ENCODE measurements at places on chromosomes 1 and 21.

GRCh38 chr1:100793659-100794058 is 74.1 kb downstream of the VCAM1 start:
- H3K27me3 ChIP-seq: peaks cover 54% of the 10 kb centered on the region
- H3K4me1 ChIP-seq: no peaks in the 10 kb centered on the region
- H3K36me3 ChIP-seq: no peaks in the 10 kb centered on the region
- no peak overlapping the region for H3K27ac ChIP-seq
- no peak for ATAC-seq
- no peak overlapping the region for H3K4me3 ChIP-seq

DNA sequence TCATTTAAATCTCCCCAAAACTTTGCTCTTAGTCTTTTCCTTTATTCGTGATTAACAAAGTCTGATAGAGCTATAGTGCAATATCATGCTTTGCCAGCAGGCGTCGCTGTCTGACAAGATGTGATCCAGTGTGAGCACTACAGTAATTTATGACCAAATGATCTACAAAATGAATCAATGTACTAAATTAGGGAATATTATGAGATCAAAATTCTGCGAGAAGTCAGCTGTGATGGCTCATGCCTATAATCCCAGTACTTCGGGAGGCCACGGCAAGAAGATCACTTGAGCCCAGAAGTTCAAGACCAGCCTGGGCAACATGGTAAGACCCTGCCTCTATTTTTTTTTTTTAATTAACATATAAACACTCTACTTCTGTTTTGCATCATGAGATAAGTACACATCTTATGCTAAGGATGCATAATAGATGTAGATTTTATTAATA is 3.6 kb upstream of the SPSB1 start:
- no peak for ATAC-seq
- no peak overlapping the region for H3K4me3 ChIP-seq
- H3K27me3 ChIP-seq: peaks cover 11% of the 10 kb centered on the region
- H3K4me1 ChIP-seq: peaks cover 10% of the 10 kb centered on the region

DNA sequence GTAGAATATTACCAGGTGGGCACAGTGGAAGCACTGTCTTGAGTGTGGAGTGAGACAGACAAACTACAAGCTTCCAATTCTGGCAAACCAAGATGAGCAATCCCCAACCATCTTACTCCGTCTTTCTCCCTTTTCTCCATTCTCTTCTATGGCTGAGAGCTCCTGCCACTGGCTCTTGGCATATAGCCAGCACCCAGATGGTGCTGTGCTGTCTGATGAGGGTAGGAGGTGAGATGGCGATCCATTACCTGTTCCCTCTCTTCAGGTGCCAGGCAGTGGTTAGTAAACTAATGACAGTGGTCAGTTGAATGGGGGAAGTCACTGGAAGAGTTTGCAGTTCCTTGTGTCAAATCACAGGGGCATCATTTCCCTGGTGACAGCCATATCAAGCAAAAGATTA is 108.4 kb downstream of the FNBP1L start:
- H3K27me3 ChIP-seq: no peaks in the 10 kb centered on the region
- peaks cover 48% of the 10 kb centered on the region for H3K36me3 ChIP-seq
- ATAC-seq: no peak

GRCh38 chr21:27320868-27321267 is 354.0 kb upstream of the ADAMTS5 start:
- no peaks in the 10 kb centered on the region for H3K27me3 ChIP-seq
- H3K4me1 ChIP-seq: no peaks in the 10 kb centered on the region
- no peaks in the 10 kb centered on the region for H3K36me3 ChIP-seq
- H3K27ac ChIP-seq: no peak overlapping the region
- H3K4me3 ChIP-seq: no peak overlapping the region

- H3K27me3 ChIP-seq: peaks cover 29% of the 10 kb centered on the region
- H3K4me3 ChIP-seq: no peak overlapping the region
- H3K36me3 ChIP-seq: no peaks in the 10 kb centered on the region
- no peaks in the 10 kb centered on the region for H3K4me1 ChIP-seq
- no peak for ATAC-seq
- no peak overlapping the region for H3K27ac ChIP-seq
These were observed 140.3 kb upstream of the CSF3R start for GRCh38 chr1:36622741-36623648.

DNA sequence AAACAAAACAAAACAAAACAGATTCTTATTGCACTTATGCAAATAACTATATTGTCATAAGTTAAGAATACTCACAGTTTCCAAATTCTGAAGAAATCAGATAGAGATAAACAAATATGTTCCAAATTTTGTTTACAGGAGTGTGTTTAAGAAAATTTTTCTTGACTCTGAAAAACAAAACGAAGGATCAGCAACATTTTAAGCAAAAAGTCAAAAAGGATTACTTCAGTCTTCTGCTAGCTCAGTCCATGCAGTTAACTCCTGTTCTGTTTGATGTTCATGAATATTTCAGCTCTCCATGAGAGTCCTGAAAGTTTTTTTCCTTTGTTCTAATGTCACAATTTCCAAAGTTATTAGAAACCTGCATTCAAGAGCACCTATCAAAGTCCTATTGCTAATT is 33.2 kb upstream of the KLF18 start:
- no peak overlapping the region for H3K27ac ChIP-seq
- H3K4me3 ChIP-seq: no peak overlapping the region
- peaks cover 43% of the 10 kb centered on the region for H3K27me3 ChIP-seq
- no peak for ATAC-seq
- H3K36me3 ChIP-seq: no peaks in the 10 kb centered on the region
- H3K4me1 ChIP-seq: no peaks in the 10 kb centered on the region

- H3K27ac ChIP-seq: no peak overlapping the region
- H3K4me3 ChIP-seq: no peak overlapping the region
- no peaks in the 10 kb centered on the region for H3K27me3 ChIP-seq
- no peaks in the 10 kb centered on the region for H3K36me3 ChIP-seq
These were observed 81.5 kb upstream of the LBR start for GRCh38 chr1:225509376-225509707.

- H3K4me1 ChIP-seq: no peaks in the 10 kb centered on the region
- no peak overlapping the region for H3K27ac ChIP-seq
- ATAC-seq: no peak
These were observed 5.0 kb downstream of the AGT start for GRCh38 chr1:230708631-230709580.

DNA sequence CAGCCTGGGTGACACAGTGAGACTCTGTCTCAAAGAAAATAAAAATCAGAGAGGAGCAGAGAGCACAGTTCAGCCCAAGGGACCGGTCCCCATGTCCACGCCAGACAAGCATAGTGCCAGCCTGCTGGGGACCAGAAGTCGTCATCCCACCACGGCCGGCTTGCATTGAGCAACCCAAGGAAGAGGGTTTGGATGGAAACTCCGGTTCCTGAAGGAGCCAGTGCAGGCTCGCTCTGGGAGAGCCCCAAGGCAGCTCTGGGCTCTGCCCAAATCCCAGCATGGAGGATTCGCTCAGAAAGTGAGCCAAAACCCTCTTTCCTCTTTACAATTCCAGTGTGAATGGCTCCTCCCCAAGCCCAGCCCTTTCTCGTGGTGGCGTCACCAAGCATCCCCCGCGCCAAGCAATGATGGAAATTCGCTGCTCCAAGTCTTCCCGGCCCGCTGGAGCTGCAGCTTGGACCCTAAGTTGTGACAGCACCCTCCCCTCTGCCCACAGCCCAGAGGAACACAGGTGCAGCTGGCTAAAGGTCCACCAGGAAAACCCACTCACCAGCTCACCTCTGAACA is 64.1 kb upstream of the SLC25A33 start:
- no peaks in the 10 kb centered on the region for H3K36me3 ChIP-seq
- H3K27me3 ChIP-seq: peaks cover 14% of the 10 kb centered on the region
- no peak for ATAC-seq
- H3K4me1 ChIP-seq: no peaks in the 10 kb centered on the region
- no peak overlapping the region for H3K4me3 ChIP-seq
- H3K27ac ChIP-seq: no peak overlapping the region

GRCh38 chr21:29121759-29122158 is 8.7 kb upstream of the MAP3K7CL start:
- H3K4me1 ChIP-seq: peaks cover 66% of the 10 kb centered on the region
- peak; percentile 93 for ATAC-seq
- H3K27me3 ChIP-seq: no peaks in the 10 kb centered on the region
- H3K27ac ChIP-seq: peak overlapping the region; percentile 88
- peaks cover 10% of the 10 kb centered on the region for H3K36me3 ChIP-seq

- no peaks in the 10 kb centered on the region for H3K36me3 ChIP-seq
- peak within 1 kb of the TSS; percentile 80 for H3K4me3 ChIP-seq
- H3K27me3 ChIP-seq: peaks cover 44% of the 10 kb centered on the region
- H3K4me1 ChIP-seq: peaks cover 21% of the 10 kb centered on the region
These were observed at the start of gene KCNJ10 for GRCh38 chr1:160069460-160070231. KCNJ10 (minus strand) TSS chr1:160070160; CDS start chr1:160042532, 27,628 bp downstream.

- peak overlapping the region; percentile 72 for H3K27ac ChIP-seq
- H3K36me3 ChIP-seq: no peaks in the 10 kb centered on the region
- no peaks in the 10 kb centered on the region for H3K27me3 ChIP-seq
- peak; percentile 89 for ATAC-seq
- H3K4me3 ChIP-seq: peak overlapping the region; percentile 85
- no peaks in the 10 kb centered on the region for H3K4me1 ChIP-seq
These were observed 84.4 kb downstream of the NKAIN1 start for GRCh38 chr1:31155216-31155806.

GRCh38 chr1:109275706-109276345 is 7.1 kb downstream of the PSRC1 start:
- peaks cover 6% of the 10 kb centered on the region for H3K4me1 ChIP-seq
- H3K36me3 ChIP-seq: no peaks in the 10 kb centered on the region
- no peak overlapping the region for H3K4me3 ChIP-seq

DNA sequence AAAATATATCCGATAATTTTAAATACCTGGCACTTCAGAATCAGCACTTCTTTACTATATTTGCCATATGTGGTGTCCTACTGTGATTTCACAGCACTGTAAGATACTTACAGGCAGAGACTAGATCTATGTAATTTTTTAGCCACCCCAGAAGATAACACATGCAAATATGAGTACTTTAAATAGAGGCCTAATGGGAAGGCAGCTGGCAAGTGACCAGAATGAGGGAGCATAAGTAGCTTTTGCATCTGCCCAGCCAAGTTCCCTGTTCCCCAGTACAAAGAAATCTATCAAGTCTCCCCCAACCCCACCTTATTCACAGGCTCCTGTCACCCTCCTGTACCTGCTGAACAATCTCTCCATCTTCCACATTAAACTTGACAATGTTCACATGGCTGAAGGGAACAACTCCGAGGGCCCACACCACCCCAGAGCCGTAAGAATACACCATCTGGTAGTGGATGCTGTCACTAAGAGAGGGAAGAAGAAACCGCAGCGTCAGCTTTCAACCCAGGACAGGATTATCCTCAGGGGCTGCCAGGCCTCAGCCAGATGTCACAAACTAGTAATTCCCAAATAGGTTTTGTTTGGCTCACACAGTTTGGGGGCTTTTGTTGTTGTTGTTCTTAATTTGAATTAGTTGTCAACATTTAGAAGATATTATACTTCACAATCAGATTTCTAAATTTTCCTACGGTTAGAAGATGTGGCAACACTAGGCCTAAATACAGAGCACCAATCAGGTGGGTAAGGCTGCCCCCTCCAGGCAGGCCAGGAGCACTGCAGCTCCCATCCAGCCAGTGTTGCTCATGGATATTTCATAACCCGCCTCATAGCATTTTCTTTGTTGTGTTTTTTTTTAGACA is 10.4 kb downstream of the EMC1 start:
- peak overlapping the region; percentile 9 for H3K27ac ChIP-seq
- peak; percentile 72 for ATAC-seq

- no peak overlapping the region for H3K4me3 ChIP-seq
- H3K4me1 ChIP-seq: no peaks in the 10 kb centered on the region
- H3K27me3 ChIP-seq: peaks cover 7% of the 10 kb centered on the region
- no peak overlapping the region for H3K27ac ChIP-seq
- H3K36me3 ChIP-seq: no peaks in the 10 kb centered on the region
These were observed 115.2 kb upstream of the TSPAN2 start for GRCh38 chr1:115204513-115204912.

- H3K4me1 ChIP-seq: peaks cover 27% of the 10 kb centered on the region
- no peak overlapping the region for H3K27ac ChIP-seq
- ATAC-seq: no peak
- H3K4me3 ChIP-seq: no peak overlapping the region
- H3K27me3 ChIP-seq: no peaks in the 10 kb centered on the region
- peaks cover 4% of the 10 kb centered on the region for H3K36me3 ChIP-seq
These were observed 66.0 kb downstream of the NRIP1 start for GRCh38 chr21:14998784-14999183.

DNA sequence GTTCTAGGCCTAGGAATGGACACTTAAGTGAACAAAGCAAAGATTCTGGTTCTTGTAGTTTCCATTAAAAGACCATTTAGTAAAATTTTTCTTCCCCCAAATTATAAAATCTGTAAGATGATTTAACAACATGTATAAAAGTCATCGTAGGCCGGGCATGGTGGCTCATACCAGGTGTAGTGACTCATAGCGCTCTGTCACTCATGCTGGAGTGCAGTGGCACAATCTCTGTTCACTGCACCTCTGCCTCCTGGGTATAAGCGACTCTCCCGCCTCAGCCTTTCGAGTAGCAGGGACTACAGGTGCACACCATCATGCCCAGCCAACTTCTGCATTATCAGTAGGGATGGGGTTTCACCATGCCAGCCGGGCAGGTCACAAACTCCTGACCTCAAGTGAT is 9.1 kb downstream of the ASPM start:
- no peak for ATAC-seq
- H3K36me3 ChIP-seq: no peaks in the 10 kb centered on the region
- H3K27me3 ChIP-seq: no peaks in the 10 kb centered on the region
- no peaks in the 10 kb centered on the region for H3K4me1 ChIP-seq
- no peak overlapping the region for H3K4me3 ChIP-seq
- no peak overlapping the region for H3K27ac ChIP-seq

DNA sequence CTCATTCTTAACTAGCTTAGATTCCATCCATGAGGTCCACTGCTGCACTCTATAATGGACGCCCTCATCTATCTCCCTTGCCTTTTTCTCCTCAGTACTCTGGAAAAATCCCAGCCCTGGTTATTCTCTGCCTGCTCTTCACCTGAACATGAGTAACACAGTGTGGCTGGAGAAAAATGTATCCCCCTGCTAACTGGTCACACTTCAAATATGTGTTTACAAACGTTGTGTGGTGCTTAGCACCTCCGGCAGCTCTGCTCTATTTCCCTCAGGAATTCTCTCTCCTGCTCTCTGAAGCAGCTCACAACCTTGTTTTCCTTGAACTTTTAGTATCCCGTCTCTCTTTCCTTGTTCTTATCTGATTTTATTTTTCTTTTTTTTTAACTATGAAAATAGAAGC is 4.1 kb downstream of the SCCPDH start:
- H3K4me3 ChIP-seq: no peak overlapping the region
- H3K36me3 ChIP-seq: peaks cover 59% of the 10 kb centered on the region
- H3K27me3 ChIP-seq: no peaks in the 10 kb centered on the region
- peaks cover 13% of the 10 kb centered on the region for H3K4me1 ChIP-seq

GRCh38 chr1:248906753-248907661 is 972 bp downstream of the PGBD2 start:
- peak overlapping the region; percentile 96 for H3K4me3 ChIP-seq
- peaks cover 24% of the 10 kb centered on the region for H3K36me3 ChIP-seq
- ATAC-seq: peak; percentile 13
- H3K4me1 ChIP-seq: peaks cover 37% of the 10 kb centered on the region
- H3K27ac ChIP-seq: peak overlapping the region; percentile 98

DNA sequence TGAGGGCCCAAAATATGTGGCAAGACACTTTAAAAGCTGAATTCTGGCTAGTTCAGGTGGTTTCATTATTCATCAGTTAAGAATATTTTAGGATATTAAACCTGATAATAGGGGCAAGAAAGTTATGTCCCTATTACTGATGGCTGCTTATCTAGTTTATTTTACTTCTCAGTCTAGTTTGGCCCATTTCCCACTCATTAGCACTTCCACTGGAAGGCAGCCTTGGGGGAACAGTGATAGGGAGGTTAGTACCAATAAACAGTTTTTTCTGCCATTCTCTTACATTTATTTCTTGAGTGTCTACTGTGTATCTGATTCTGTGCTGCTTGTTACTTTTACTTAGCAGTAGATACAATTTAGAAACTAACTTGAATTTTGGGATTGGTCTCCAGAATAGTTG is 9.0 kb downstream of the PPP1R12B start:
- no peak for ATAC-seq
- H3K4me1 ChIP-seq: peaks cover 8% of the 10 kb centered on the region
- no peaks in the 10 kb centered on the region for H3K27me3 ChIP-seq
- no peak overlapping the region for H3K27ac ChIP-seq
- no peaks in the 10 kb centered on the region for H3K36me3 ChIP-seq

Measured in stimulated activated memory B cell treated with anti-CD40 and anti-IgM and Interleukin-4, amounts not matched to agents 10 μg/mL and 1 μg/mL and 100 μg/mL, for 72 hours (primary cell).